Epithelial cell of proximal tubule (primary cell): ENCODE measurements at places on chromosomes 16 and 17. TPM values are rescaled to one million over a fixed set of nuclear protein-coding genes. Genes with fewer than 3 reads are reported as not detected.

GAST gene
- total RNA-seq, result not detected in 2 replicates

EPN3 gene
- 2.8 and 3.3 TPM in 2 replicates for total RNA-seq

ENPP7 gene
- not detected in 2 replicates for total RNA-seq

PDILT gene
- not detected in 2 replicates for total RNA-seq

DNA sequence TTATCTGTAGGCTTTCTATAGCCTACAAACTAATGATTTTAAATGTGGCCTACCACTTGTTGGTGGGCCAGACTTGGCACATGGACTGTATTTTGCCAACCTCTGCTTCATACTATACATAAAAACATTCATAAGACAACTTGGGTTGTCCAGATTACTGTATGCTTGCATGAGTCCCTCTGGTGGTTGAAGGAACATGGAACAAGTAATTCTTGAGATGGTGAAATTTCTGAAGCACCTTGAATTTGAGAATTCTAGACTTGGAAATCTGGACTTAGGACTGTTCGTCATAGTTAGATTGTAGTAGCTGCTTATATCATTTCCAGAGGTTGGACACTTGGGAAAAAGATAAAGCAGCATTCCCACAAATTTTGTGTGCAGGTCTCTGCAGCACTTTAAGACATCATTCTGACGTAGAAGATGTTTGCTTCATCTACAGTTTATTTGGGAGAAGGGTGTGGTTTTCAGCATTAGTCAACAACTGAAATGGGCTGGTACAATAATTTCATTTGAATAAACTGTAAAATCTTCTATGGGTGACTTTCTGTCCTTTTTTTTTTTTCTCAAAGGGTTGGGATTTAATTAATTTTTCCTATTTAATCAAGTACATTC lies 31.2 kb downstream of the NFATC3 start:
- DNase-seq, result no peak

RBFOX1 gene
- not detected in 2 replicates for total RNA-seq

- no peak for DNase-seq
Measured at GRCh38 chr17:77227461-77228240, 86.9 kb downstream of the SEC14L1 start.

DNAAF8 gene
- total RNA-seq, result 2.0 TPM in 1 of 2 replicates, not detected in the other

ERAL1 gene
- total RNA-seq, result 86.9 and 94.9 TPM in 2 replicates

DNA sequence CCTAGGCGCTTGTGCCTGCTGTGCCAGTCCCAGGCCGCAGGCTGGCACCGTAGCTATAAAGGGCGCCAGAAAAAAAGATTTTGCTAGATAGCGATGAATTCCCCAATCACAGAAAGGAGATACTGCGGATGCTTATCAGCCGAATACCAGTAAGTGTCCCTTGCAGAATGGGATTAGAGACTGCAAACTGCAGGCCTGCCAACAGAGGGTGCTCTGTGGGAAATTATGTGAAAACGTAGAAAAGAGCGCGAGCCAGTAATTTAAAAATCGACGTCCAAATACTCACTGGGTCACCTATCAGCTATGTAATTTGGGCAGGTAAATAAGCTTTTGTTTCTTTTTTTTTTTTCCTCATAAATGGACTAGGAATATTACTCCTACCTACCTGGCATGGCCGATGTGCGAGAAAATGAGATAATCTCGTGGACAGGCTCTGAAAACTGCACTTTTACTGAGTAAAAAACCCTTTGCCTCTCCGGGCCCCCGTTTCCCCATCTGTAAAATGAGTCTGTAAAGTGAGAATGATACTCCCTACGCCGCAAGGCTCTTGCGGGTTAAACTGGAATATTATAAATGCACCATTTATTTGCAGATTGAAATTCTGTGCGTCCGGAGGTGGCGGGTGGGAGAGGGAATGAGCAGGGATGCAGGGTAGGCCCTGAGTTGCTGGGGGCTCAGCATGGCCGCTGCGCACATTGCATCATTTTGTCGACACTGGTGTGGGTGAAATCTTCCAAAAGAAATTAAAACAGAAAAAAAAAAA lies 1.2 kb upstream of the COG1 start:
- DNase-seq, result no peak

GRCh38 chr16:25024900-25025299 lies 9.7 kb upstream of the ARHGAP17 start:
- DNase-seq, result no peak

TSNAXIP1 gene
- 0.07 and 0.52 TPM in 2 replicates for total RNA-seq

- no peak for DNase-seq
Measured at GRCh38 chr16:63461248-63461841, 1425.1 kb upstream of the CDH8 start.

GRCh38 chr16:20385844-20386832 lies 18.4 kb downstream of the PDILT start:
- no peak for DNase-seq

- DNase-seq, result no peak
Measured at GRCh38 chr17:76643553-76644148, at the start of gene ST6GALNAC1. Gene ST6GALNAC1, minus strand, starts transcription at chr17:76643757. Its CDS starts 119 bp downstream, at chr17:76643638.

CACNG5 gene
- total RNA-seq, result not detected in 2 replicates

ZNF469 gene
- 0.72 and 2.2 TPM in 2 replicates for total RNA-seq

DNA sequence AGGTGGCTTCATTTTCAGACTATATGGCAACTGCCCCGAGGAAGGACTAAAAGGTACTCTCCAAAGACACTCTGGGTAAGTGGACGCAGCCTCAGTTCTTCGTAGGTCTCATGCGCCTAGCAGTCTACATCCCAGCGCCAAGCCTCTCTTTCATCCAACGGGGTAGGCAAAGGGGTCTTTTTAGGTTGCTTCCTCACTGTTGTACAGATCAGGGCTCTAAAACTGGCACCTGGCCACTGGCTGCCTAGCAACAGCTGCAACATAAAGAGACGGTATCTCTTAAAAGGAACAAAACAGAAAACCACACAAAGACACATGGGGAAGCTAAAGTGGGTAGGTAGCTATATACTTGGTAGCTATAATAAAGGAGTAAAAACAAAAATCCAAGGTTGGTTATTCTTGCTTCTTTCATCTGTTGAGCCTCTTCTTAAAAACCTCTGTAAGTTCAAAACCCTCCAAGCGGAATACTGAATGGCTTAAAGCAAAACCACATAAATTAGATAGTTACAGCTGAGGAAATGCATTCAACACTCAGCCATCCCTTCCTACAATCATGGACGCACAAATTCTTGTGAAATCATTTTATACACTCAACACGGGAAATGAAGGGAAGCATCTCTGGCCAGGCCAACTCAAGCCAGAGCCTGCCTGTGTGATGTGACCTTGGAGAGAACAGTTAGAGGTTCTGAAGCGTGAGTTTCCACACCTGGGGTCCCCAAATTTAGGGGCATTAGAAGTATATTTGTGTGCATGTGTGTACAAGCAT lies 22.7 kb downstream of the CYTH1 start:
- DNase-seq, result no peak

DNA sequence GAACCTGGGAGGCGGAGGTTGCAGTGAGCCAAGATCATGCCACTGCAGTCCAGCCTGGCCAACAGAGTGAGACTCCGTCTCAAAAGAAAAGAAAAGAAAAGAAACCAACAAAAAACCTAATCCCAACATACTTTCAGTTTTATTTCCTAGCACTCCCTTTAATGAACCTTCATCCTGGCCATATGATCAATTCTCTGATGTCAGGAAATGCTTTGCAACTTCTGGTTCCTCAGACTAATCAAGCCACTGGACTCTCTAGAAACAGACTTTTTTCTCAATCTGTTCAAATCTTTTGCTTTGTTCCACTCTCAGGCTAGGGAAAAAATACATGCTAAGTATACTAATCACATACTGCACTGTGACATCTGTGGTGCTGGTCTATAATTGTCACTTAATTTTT lies 13.4 kb upstream of the PSMC3IP start:
- no peak for DNase-seq

GRCh38 chr16:50050802-50051201 lies 15.0 kb upstream of the HEATR3 start:
- DNase-seq, result no peak

- no peak for DNase-seq
Measured at GRCh38 chr17:15237106-15237425, 28.1 kb downstream of the PMP22 start.

TRIM72 gene
- total RNA-seq, result not detected in 2 replicates

SMG6 gene
- total RNA-seq, result 19.4 and 37.0 TPM in 2 replicates

DNA sequence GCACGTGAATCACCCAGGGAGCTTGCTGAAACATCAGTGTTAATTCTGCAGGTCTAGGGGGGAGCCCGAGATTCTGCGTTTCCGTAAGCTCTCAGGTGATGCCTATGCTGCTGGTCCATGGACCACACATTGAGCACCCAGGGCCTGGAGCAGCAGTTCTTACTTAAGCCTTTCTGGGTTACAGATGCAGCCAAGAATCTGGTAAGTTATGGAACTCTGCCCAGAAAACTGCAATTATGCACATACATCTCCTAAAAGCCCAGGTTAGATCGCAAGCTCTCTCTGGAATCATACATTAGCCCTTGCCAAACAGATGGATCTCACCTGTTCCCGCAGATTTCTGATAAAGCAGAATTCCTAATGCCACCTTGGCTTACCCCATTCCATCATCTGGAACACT lies 265.9 kb upstream of the SALL1 start:
- DNase-seq, result no peak

KCNH4 gene
- total RNA-seq, result not detected in 2 replicates

CLDN7 gene
- 105 and 200 TPM in 2 replicates for total RNA-seq

PAFAH1B1 gene
- 60.4 and 60.8 TPM in 2 replicates for total RNA-seq

PABPN1L gene
- not detected in 2 replicates for total RNA-seq

GRCh38 chr16:1991588-1991947 lies 1.8 kb downstream of the SYNGR3 start:
- no peak for DNase-seq

GRCh38 chr17:27647765-27648164 lies 16.8 kb downstream of the LGALS9 start:
- DNase-seq, result no peak

GRCh38 chr16:49738832-49739231 lies 117.1 kb downstream of the ZNF423 start:
- DNase-seq, result no peak

DNA sequence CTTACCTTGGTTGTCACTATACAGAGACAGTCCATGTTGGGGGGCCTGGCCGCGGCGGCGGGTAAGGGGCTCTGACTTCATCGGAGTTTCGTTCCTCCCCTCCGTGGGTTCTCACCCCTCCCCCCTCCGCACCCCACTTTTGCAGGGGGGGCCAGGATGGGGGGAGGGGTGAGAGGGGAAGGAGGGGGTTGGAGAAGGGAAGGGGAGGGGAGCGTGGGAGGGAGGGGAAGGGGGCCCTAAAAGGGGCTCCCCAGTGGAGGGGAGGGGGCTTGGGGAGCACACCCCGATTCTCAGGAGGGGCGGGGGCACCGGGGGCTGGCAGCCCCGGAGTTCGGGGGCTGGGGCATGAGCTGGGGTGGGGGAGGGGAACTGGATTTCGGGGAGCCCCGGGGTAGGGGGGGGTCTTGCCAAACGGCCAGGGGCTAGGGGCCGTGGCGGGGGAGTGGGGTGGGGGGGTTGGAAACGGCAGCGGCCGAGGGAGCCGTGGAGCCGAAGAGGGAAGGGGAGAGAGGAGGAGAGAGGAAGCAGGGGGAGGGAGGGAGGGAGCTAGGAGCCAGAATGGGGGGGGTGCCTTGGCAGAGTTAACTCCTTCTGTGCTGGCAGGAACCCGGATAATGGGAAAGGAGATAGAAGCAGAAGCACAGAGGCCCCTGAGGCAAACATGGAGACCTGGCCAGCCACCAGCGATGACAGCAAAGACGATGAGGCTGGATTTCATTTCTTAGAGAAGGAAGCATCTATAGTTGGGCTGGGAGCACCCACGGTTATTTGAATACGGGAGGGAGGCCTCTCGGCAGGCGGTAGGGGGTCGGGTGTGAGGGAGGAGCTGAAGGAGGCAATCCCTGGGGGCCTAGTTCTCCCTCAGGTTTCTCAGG lies 2.3 kb downstream of the DLG4 start:
- DNase-seq, result no peak
